ENCODE measurements at places on chromosomes 11 and 22.

DNA sequence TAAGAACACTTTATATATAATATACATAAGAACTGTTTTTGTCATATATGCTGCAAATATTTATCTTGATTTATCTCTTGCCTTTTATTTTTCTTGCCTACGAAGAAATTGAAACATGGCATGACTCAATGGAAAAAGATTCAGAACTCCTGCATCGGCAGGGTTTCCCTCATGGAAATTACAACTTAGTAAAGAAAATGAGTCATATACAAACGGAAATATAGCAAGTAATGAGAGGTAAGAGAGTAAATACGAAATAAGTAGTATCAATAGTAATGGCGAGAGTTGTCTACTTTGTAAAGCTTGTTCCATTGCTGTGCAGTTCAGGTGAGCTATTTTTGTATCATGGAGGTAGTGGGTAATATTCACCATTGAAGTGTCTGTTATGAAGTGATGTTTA, 350.4 kb downstream of the DDX10 start:
- DNase-seq = no peak

DNA sequence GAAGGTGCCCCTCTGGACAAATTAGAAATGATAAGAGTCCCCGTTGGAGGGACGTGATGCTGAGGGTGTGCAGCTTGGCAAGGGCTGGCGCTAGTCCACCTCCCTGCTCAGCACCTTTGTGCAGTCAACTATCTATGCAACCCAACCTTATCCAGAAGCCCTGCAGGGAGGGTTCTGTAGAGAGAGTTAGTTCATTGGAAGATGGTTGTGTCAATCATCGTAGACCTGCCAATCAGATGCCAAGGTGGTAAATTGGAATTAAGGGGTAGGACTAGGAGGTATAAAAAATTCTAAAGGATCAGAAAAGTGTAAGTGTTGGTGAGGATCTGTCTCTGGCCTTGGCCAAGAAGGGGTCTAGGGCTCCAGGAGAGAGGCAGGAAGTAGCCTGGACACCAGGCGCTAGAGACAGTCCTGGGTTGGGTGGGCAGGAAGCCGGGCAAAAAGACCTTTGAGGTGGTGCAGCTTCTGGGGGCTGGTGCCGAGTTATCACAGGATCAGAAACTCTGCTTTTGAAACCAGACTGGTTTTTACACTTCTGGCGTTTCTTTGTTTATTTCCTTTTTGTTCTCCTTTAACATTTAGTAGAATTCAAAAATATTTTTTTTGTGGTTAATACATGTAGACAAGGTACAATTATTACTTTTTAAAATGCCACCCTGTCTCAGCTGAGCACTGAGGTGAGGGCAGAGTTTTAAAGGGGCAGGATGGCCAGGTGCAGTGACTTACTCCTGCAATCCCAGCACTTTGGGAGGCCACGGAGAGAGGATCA, 1.6 kb downstream of the C1QTNF6 start:
- peak; percentile 81 for DNase-seq

- peak; percentile 42 for DNase-seq
These were observed 151.4 kb downstream of the BRD1 start for GRCh38 chr22:49676230-49676629.

- no peak for DNase-seq
These were observed at the start of gene TCN1 for GRCh38 chr11:59866397-59866796. Gene TCN1 (minus strand): TSS chr11:59866487. CDS start chr11:59866470, 17 bp downstream.

DNA sequence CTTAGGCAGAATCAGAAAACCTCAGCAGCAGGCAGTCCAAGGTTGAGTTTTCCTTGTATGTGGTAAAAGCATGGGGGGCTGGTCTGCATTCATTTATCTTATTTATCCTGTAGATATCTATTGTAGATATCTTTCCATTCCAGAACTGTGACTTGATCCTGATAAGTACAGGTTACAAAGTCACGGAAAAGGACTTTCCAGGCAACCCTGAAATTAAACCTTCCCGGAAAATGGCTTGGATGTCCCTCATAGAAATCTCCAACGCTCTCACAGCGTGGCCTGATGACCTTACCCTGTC, 48.8 kb upstream of the MYO18B start:
- DNase-seq = no peak

GRCh38 chr11:119290894-119291497, 25.9 kb downstream of the MCAM start:
- DNase-seq = no peak
